ENCODE measurements at places on chromosomes 6 and 20. TPM values are rescaled to one million over a fixed set of nuclear protein-coding genes. Genes with fewer than 3 reads are reported as not detected.

MUC21 gene
- total RNA-seq = not detected

ZC2HC1B gene
- total RNA-seq = not detected

RNF144B gene
- 17.1 TPM for total RNA-seq

C6orf58 gene
- total RNA-seq = not detected

FBXO30 gene
- total RNA-seq = 12.8 TPM

NOX3 gene
- total RNA-seq = not detected

NMBR gene
- total RNA-seq = not detected

OR2J3 gene
- not detected for total RNA-seq

ADGRB3 gene
- 2.0 TPM for total RNA-seq

HLA-F gene
- 27.2 TPM for total RNA-seq

SLC35D3 gene
- not detected for total RNA-seq

TOMM34 gene
- 9.3 TPM for total RNA-seq

PRKN gene
- total RNA-seq = 20.6 TPM

EYS gene
- total RNA-seq = not detected

WFDC5 gene
- total RNA-seq = not detected

BACH2 gene
- total RNA-seq = 1.9 TPM

C20orf96 gene
- 4.6 TPM for total RNA-seq

PLAGL1 gene
- 10.8 TPM for total RNA-seq

FLOT1 gene
- total RNA-seq = 207 TPM

PTCHD4 gene
- 0.81 TPM for total RNA-seq

TMEM170B gene
- 4.5 TPM for total RNA-seq

OR2H2 gene
- not detected for total RNA-seq

CPNE5 gene
- total RNA-seq = 10.0 TPM

FKBP1C gene
- total RNA-seq = 0.40 TPM

PARD6B gene
- total RNA-seq = 4.7 TPM

RCAN2 gene
- 258 TPM for total RNA-seq

CLVS2 gene
- total RNA-seq = 0.11 TPM

SLC17A4 gene
- not detected for total RNA-seq

PABPC1L gene
- total RNA-seq = 2.7 TPM

HAO1 gene
- not detected for total RNA-seq

MDN1 gene
- total RNA-seq = 22.6 TPM

OOEP gene
- total RNA-seq = not detected

TAB2 gene
- 58.0 TPM for total RNA-seq

RAET1E gene
- 0.48 TPM for total RNA-seq

VNN1 gene
- 1.7 TPM for total RNA-seq

OXT gene
- not detected for total RNA-seq

VSTM2L gene
- 17.0 TPM for total RNA-seq

FNDC11 gene
- total RNA-seq = 0.11 TPM

GPR63 gene
- total RNA-seq = 0.40 TPM

QKI gene
- total RNA-seq = 477 TPM

ULBP3 gene
- 0.83 TPM for total RNA-seq

RBCK1 gene
- total RNA-seq = 44.2 TPM

TRIM31 gene
- total RNA-seq = not detected

LY6G6C gene
- total RNA-seq = not detected
